ENCODE measurements at places on chromosomes 4 and X.
A peak's percentile ranks its signal among the peaks of the same experiment; 100 is the strongest.

DNA sequence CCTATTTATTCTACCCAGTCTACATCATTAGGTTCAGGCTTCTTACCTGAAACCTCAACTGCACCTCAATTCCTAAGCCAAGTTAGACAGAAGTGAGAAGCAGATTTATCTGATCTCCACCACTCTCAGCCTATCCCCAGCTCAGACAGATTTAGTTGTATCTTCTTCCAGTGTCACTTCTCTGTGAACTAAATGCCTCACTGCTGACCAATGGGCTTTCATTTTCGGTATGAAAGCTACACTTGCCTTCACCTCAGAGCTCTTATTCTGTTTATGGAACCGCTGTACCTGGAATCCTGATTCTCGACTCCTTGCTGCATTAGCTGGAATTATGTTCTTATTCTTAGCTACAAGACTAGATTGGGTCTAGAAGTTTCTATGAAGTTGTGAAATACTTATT lies 833.2 kb downstream of the CCSER1 start:
- no peak for DNase-seq

DNA sequence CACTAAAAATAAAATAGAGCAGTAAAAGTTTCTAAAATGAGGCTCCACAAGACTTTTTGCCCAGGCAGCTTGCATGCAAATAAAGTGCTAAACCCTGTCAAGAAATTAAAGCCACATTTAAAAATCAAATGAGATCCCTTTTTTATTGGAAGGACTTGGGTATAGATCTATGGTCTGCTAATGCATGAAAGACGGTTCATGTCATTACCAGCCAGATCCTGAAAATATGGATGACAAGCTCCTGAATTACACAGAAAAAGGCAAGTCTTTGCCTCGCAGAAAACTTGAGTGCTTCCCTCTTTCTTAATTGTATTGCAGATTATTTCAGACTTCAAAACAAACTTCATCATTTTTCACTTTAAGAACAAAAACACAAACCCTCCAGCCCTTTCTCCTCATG lies 169.6 kb downstream of the LDB2 start:
- DNase-seq = no peak

- DNase-seq = no peak
These were observed 33.5 kb upstream of the STOX2 start for GRCh38 chr4:183871581-183871980.

DNA sequence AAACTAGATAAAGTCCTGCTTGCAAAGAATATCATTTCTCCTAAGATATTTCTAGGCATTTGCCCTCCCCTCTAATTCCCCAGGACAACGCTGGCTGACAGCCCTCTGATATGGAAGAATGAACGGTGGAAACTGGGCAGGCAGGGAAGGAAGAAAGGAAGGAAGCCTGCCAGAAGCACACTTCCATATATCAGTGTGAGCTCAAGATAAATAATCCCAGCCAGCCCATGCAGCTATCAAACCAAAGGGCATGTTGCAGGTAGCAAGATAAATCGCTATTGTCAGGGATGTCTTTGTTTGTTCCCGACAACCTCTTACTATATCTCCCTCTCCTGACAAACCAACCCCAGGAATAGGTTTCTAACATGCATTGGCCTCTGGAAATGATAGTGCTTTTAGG lies 412.8 kb downstream of the HNRNPD start:
- DNase-seq = no peak

- DNase-seq = no peak
These were observed 55.0 kb downstream of the TXK start for GRCh38 chr4:48078862-48079655.

- DNase-seq = no peak
These were observed 173.1 kb upstream of the PITX2 start for GRCh38 chr4:110795971-110796370.

- DNase-seq = no peak
These were observed at the start of gene NXF3 for GRCh38 chrX:103092942-103093341. TSS of gene NXF3 (minus strand) at chrX:103093143. CDS start at chrX:103093023, 120 bp downstream.

DNA sequence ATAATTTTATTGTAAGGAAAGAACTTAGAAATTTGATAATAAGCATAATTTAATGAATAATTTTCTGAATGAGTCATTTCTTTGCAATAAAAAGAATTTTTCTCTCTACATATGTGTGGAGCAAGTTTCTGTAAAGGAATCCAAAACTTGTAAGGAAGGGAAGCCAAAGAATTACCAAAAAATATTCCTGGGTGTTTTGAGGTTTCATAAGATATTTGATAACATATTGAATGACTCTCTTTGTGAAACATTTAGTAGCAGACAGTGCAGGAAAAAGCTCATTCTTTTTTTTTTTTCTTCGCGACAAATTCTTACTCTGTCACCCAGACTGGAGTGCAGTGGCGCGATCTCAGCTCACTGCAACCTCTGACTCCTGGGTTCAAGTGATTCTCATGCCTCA lies 469.0 kb upstream of the MAGEB2 start:
- no peak for DNase-seq

GRCh38 chrX:13485167-13485566 lies 84.2 kb upstream of the EGFL6 start:
- DNase-seq = no peak

DNA sequence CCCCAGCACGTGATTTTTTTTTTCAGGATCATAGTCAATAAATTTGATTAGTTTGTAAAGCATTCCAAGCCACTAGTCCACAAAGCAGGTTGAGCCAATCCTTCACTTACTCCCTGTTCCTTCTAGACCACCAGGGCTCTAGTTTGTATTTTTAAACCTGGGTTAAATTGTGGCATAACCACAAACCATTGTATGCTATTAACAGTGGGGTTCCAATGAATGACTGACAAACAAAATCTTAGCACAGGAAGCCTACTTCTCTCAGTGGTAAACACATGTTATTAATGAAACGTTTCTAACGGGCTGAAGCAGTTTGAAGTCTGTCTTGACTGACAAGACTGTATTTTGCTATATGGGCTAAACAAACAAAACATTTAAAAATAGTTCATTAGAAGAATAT lies 48.6 kb upstream of the GYPA start:
- no peak for DNase-seq

DNA sequence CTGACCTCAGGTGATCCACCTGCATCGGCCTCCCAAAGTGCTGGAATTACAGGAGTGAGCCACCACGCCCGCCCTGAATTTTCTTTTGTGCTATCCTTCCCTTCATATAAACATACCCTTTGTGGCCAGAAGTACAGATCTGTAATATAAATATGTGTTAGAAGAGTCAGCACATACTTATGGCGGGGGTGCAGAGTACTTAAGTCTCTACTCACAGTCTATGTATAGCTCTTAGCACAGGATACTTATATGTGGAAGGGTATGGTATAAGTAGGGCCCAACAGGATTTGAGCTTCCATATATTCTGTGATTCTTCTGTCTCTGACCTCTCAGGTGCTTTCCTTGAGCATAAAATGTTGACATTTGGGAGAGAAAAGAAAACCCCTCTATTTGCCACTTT lies 18.2 kb downstream of the CXorf58 start:
- no peak for DNase-seq

- no peak for DNase-seq
These were observed 8.7 kb upstream of the SLC25A4 start for GRCh38 chr4:185134307-185134869.

DNA sequence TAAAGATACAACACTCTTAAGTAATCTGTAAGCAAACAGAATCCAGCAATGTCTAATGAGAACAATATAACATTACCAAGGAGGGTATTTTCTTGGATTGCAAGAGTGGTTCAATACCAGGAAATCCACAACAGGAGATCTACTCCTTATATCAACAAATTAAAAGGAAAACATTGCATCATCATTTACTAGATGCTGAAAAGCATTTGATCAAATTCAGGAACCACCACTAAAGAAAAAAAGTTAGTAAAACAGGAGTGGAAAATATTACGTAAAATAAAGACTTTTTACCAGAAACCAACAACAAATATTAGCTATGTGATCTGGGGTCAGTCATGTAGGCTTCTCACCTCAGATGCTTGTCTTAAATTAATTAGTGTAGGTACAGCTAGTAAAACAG lies 66.8 kb upstream of the MAB21L2 start:
- DNase-seq = no peak

DNA sequence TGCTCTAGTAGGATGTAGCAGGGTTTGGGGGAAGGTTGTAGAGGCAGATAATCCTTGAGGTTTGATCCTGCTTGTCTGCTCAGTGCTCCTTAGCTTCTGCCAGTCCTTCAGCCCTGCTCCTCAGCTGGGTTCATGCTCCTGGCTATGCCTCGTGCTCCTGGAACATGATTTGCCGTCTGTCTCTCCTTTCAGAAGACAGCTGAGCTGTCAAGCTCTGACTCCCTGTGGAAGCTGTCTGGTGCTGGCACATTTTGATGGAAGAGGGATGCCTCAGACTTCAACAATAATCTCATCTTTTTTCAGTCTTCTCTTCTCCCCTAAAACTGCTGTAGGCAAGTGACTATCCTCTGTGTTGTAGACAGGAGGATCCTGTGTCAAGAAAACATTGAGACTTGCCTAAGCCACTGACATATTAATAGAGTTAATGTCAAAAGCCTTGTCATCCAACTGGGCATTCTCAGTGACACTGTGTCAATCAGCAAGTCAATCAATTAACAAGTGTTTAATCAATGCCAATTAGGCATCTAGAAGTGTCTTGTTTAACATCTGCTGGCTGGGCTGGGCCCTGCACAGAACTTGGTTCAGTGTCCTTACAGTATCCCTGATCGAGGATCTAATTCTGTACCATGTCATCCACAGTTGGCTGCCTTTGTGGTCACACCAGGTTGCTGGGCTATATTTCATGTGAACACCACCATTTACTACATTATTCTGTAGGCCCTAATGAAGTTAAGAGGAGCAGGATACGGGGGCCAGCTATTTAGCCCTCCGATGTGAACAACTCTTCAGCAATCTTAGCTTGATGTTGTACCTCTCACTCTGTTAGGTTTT lies 96.7 kb downstream of the SYNPO2 start:
- no peak for DNase-seq

DNA sequence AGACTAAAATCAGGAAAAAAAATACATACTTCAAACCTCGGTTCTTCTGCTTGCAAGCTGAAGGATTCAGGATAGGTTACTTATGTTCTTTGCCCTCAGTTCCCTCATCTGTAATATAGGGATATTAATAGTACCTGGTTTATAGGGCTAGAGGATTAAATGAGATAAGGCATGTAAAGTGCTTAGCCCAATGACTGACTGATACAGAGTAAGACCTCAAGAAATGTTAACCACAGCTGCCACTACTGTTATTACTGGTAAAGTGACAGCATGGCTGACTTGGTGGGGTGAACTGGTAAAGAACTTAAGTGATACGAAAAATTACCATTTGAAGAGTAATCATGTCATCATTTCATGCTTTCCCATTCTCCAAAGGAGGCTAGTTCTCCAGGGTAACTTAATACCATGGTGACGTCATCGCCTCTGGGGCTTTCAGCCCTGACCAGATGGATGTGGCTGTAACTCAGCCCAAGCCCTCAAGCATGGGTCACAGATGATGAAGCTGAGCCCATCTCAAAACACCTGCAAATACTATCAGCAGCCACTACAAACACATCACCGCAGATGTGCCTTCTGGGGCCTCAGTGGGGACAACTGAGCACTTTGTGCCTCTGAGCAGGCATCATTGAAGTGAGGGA lies 44.5 kb upstream of the SCML1 start:
- no peak for DNase-seq

DNA sequence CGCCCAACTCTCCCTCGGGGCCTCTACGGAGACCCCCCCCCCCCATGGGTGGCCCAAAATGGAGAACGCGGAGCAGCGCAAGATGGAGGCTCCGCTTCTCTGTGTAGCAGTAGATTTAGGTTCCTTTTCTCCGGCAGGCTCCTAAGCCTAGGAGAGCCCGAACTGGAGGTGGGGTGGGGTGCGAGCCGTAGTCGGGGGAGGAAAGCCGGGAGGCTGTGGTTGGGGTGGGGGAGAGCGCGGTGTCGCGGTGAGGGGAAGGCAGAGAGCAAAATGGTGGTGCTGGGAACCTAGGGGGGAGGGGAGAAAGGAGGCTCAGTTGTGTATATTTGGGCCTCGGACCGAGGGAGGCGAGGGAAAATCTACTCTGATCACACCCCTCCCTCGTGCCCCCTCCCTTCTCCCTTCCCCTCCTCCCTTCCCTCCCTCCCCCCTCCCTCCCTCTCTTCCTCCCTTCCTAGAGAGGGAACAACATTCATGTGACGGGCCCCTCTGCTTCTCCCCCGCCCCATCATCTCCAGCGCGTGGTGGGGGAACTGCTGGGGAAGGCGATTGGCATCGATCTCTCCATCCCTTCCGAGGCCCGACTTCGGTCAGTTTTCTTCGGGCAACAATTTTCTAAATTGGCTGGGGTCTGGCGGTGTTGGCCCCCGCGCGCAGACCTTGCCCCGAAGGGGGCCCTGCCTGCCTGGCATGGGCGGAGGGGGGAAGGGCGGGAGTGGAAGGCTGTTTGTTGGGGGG lies at the start of gene STAG2:
Gene STAG2, plus strand, starts transcription at position 439 of the 738 bp plus-strand sequence. CDS start 60,922 bp downstream, outside the sequence.
- peak; percentile 47 for DNase-seq

- DNase-seq = no peak
These were observed 54.8 kb upstream of the ZMAT1 start for GRCh38 chrX:101986586-101986985.

GRCh38 chr4:29304595-29304994 lies 1415.6 kb upstream of the PCDH7 start:
- DNase-seq = no peak

- no peak for DNase-seq
These were observed 43.4 kb upstream of the KLF3 start for GRCh38 chr4:38620527-38621027.

DNA sequence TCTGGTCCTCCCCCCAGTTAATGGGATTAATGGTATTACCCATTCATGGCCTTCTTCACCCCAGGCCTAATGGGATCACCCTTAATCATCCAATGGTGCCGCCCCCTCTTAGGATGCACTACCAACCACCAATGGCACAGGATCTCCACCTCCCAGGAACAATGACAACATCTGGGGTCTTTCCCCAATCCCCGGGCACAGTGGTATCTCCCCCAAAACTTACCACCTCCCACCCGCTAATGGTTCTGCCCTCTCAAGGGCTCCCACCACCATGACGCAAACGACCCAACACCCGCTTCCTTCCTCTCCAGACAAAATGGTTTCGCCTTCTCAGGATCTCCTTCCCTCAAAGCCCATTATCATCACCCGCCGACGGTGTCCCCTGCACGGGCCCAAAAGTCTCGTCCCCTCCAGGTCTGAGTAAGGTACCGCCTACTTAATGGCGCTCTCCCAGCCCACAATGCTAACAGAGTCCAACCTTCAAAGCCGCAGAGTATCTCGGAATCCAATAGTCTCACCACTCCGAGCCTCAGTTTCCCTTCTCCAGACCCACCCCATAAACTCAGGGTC lies 458 bp downstream of the GRIPAP1 start:
- no peak for DNase-seq

DNA sequence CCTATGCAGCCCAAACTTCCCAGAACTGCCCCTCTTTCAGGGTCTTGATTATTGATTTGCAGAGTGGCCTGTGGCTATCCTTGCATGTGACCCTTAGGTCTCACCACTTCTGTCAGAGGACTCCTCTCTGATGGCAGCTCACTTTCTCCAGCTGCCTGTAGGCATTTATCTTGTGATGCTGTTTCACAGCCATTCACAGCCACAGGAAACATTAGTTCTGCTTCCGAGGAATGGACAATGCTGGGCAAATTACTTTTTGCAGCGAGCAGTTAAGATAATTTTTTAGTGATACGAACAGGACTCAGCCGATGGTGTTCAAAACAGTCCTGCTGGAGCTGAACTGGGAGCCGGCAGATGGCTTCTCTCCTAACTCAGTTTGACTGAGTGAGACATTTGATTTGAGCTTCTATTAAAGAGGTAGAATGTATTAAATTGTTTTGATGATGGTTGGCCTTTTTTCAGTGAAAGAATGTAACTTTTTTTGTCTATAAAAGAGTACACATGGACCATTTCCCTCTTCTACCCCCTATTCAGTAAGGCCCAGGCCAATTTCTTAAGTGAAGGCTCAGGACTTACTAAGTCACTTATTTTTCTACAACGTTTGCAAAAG lies 58.4 kb upstream of the TMEM150C start:
- no peak for DNase-seq

GRCh38 chr4:138161351-138161750 lies 80.8 kb downstream of the SLC7A11 start:
- no peak for DNase-seq

Data from NCI-H2081 treated with DMSO at 0.1 percent for 48 hours (cell line).